ENCODE measurements at places on chromosomes 7 and 10.

DNA sequence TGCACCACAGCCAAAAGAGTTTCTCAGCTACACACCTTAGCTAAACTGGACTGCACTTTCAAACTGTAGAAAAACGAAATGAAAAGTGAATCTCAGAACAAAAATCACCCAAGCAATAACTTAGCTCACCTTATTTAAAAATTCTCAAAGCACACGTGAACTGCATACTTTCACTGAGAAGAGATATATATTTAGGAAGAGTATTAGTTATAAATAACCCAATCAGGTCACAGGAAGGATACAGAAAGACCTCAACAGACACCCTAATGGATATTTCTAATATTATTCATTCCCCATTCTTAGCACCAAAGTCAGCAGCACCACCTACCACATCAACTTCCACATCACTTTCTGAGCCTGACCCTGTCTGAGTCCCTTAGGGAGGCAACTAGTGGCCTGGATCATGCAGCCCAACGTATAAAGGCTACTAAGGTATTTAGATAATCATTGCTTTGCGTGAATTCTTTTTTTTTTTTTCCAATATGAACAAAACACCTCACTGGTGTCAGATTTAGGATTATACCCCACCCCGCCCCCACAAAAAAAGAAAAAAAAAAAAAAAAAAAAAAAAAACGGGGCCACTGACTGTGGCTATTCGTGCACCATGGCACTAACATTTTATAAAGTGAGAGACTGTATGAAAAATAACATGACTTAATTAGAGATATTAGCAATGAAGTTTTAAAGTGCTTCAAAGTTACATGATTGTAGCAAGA is 2.6 kb downstream of the ABI1 start:
- no peak for DNase-seq

DNA sequence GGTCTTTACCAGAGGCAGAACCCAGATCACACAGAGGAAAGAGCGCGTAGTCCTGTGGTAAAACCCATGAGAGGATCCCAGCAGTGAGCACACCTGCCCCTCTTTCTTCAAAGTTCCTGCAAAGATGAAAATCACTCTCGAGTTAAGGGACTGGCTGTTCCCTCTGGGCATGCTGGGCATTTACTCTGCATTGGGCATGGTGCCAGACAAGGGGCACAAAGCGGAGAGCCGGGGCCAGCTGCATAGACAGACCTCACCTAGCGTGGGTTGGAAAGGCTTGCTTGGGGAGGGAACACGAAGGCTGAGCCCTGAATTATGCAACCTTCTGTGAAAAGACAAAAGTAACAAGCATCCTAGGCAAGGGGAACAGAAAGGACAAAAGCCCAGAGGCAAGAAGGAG is 120.0 kb upstream of the TCERG1L start:
- no peak for DNase-seq

- no peak for DNase-seq
Measured at GRCh38 chr7:149245744-149246143, 6.3 kb downstream of the ZNF212 start.

- no peak for DNase-seq
Measured at GRCh38 chr10:84160663-84161362, 12.8 kb upstream of the GPR15LG start.

- no peak for DNase-seq
Measured at GRCh38 chr7:136324073-136324704, 347.0 kb upstream of the MTPN start.

DNA sequence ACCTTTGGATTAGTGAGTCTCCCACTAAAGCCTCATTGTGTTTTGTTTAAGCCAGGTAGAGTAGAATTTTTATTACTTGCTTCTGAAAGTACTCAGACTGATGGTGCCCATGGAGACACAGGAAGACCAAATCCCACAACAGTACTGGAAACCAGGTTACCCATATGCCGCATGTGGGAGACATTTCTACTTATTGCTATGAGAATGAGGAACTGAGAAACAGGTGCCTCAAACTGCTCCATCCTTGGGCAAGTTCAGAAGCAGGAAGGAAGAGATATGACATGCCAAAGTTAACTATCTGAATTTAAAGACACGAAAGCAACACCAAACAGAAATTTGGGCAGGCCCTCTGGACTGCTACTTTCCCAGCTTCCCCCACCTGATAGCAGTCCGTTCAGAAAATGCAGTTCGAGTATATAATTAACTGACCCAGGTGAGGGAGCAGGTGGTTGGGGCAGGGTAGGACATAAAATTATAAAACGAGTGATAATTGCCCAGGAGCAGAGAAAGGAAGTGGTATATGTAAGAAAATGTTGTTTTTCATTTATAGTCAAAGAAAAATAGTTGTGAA is 382.3 kb upstream of the MTPN start:
- DNase-seq: no peak

GRCh38 chr7:38373155-38373554 is 99.7 kb upstream of the TARP start:
- no peak for DNase-seq

GRCh38 chr7:134546955-134547354 is 2.0 kb upstream of the AKR1B15 start:
- no peak for DNase-seq

DNA sequence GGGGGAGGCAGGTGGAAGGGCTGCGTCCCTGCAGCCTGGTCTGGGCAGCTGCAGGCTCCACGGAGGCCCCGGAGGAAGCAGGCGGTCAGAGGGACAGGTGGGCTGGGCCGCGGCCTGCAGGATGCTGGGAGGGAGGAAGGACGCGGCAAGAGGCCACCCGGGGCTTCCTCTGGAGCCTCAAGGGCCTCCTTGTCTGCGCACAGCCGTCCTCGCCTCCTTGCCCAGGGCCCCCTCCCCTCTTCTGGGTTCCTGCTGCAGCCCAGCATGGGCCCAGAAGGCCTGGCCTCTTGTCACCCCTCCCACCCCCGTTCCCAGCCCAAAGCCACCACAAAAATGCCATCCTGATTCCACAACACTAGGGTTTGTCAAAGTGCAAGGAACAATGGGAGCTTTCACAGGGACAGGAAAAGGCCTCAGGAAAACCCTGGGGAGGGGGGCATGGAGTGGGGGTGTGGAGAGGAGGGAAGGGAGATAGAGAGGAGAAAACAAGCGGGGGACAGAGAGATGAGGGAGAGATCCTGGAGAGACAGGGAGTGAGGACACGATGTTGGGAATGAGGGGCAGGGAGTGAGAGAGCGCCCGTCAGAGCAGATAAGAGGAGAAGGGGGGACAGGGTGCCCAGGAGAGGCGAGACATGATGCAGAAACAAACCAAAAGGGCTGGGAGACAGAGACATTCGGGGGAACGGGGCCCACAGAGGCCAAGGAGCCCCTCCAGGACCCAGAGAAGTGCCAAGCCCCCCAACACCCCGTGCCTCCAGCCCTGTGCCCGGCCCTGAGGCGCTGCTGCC is 41.8 kb downstream of the ZCCHC24 start:
- DNase-seq: no peak

DNA sequence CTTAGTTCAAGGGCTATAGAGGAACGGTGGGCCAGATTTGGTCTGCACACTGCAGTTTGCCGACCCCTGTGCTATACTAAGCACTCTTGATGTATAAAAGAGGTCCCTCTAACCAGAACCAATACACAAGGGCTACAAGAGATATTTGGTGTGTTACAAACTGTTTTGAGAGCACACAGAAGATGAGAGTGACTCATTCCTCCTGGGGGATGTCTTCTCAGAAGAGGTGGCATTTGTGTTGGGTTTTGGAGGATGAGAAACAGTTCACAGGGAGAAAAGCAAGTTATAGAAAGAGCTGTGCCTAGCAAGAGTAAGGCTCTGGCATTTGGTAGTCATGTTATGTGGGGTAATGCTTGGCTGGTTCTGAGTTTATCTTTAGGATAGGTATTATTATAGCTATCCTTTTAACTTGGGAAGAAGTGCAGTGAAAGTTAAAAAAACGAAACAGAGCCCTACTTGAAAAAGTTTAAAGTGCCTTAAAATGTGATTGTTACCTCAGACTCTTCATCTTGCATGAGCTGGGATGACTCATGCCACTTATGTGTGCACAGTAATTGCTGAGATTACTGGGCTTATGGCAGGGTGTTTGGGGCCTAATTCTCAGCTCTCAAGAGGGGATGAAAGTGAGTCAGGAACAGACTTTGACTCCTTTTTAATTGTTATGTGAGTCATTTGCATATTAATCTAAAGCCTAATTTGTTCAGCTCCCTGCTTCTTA is 160.4 kb downstream of the KIF20B start:
- DNase-seq: no peak

DNA sequence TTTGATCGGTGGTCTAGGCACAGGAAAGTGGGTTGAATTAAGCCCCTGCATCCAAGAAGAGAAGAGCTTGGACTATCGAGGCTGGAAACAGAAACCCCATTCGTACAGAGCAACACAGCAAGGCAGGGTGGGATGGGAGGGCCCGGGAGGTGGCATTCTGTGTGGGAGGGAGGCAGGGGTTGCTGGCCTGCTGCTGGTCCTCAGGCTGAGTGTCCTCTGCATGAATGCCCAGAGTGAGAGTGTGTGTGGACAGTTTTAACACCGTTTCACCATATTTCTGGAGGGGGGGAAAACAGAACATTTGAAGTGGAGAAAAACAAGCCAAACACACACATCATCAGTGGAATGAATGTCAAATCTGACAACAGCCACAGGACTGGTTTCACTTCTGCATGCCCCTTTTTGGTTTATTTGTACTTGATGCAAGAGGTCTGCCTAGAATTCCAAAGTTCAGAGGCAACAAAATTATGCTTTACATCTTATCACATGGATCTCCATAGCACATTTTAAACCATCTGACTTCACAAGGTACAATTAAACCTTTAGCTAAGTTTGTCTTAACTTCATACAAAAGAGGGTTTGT is 11.1 kb upstream of the ENO4 start:
- no peak for DNase-seq

GRCh38 chr7:155276042-155276799 is 21.5 kb upstream of the INSIG1 start:
- DNase-seq: no peak

DNA sequence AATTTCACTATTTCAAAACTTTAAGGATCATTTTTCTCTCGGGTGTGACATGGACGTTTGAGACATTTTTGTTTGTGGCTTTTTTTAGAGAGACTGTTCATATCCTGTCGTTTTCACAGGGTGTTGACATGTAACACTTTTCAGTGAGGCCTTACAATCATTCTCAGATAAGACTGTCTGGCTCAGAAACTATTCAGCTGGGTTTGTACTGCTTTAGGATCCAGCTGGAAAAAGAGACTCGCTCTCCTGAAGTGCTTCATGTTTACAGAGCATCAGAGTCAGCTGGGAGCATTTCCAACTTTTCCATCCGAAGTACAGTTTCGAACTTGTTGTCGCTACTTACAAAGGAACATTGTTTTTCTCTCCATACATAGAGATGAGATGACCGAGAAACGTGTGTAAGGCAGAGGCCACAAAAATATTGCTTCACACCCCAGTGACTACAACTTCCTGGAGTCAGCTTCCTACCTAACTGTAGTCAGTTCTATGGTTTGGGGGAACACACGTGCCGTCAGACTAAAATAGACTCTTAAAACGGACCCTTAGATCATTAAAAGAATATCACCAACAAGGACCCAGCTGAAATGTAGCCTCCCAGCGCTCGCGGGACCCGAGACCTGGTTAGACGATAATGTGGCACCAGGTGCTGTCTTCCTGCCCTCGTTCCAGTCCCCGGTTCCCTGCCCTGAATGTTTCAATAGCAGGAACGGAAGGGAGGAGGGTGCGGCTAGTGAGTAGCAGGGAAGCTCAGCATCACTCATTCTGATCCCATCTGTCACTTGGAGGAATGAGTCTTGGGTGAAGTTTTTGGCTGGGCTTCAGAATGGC is 78.0 kb downstream of the MKI67 start:
- no peak for DNase-seq

- no peak for DNase-seq
Measured at GRCh38 chr10:92756201-92757065, 66.7 kb downstream of the HHEX start.

- DNase-seq: no peak
Measured at GRCh38 chr7:93006480-93007095, 111.2 kb downstream of the SAMD9 start.

DNA sequence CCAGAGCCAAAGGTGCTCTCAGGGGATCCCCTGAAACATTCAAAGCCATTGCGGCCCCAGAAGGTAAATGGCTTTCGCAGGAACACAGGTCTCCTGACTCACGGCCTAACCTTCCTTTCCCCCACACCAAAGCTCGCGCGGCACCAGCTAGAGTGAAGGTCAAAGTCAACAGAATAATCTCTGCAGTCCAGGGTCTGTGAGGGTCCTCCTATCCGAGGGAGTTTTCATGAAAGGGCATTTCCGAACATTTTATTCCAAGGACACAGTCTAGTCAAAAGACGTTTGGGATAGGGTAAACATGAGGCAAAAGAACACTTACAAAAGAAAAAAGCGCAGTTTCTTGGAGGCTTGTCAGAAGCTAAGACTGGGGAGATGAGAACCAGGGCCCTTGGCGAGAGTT is 559 bp upstream of the STEAP2 start:
- no peak for DNase-seq

DNA sequence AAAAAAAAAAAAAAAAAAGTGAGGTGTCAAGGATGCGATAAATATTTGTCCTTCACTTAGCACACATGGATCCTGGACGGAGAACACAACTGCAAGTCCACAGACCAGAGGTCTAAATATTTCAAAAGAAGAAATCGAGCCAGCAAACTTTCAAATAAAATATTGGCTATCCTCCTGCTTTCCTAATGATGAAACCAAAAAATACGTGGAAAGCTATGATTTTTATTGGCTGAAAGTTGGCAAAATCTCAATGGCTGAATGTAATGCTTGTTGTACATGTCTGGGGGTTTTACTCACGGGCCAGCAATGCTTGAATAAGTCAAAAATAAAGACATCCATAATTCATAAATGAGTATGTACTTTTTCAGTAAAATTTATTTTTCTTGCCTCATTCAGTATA is 19.0 kb upstream of the MGMT start:
- DNase-seq: no peak

DNA sequence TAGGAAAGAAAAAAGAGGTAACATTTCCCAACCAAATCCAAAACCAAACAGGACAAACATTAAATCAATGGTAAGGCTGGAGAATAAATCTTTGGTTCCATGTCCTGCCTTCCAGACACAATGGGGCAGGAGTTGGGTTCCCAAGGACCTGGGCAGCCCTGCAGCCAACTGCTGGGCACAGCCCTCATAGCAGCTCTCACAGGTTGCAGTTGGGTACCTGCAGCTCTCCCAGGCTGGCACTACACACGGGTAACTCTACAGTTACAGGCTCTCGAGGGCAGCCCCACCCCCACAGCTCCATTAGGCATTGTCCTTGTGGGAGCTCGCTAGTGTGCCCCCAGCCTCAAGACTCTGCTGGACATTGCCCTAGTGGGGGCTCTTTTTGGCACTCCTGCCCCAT is 7.5 kb downstream of the GRB10 start:
- no peak for DNase-seq

GRCh38 chr7:144454-144826 is 47.9 kb upstream of the FAM20C start:
- DNase-seq: no peak

Data from activated naive CD4-positive, alpha-beta T cell (primary cell).